Osteocyte (in vitro differentiated cells): ENCODE measurements at places on chromosomes 7 and 10. TPM values are rescaled to one million over a fixed set of nuclear protein-coding genes. Genes with fewer than 3 reads are reported as not detected.
A peak's percentile ranks its signal among the peaks of the same experiment; 100 is the strongest.

- peak; percentile 74 for DNase-seq
Measured at GRCh38 chr7:157150882-157151281, 12.2 kb downstream of the UBE3C start.

The FAM25A gene
- total RNA-seq, result not detected in 2 replicates

DNA sequence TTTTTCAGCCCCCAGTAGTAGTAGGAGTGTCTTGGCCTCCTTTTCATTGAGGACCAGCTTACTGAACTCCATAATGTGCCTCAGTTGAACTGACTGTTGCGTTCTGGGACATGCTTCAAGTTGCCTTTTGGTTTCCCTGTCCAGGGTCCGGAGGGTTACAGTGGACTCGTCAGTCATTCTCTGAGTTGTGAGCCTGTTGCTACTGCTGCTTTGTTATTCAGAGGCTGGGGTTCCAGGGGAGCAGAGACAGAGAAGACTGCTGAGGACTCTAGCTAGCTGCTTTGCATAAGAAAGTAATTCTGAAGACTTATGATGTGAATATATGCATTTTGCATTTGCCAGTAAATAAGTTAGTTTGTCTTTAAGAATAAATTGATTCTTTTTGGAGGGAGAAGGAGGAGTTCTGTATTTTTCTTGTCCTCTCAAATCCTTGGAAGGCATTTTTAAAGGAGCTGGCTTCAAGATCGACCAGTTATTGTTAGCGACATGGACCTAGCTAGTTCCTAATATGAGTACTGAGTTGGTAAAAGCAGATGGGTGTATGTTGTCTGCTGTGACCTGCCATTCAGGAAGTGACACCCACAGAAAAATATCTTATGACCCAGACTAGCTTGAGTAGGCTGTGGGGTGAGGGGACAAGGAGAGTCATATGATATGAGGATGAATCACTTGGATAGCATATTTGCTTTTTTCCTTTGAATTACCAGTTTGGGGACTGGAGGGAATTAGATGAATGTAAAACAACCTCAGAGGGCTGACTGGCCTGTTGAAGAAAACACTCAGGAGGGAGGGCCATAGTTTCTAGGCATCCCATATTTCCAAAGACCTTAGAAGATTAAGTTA is 8.3 kb downstream of the PI4K2A start:
- DNase-seq, result no peak

- no peak for DNase-seq
Measured at GRCh38 chr10:63862860-63863259, 341.7 kb downstream of the REEP3 start.

DNA sequence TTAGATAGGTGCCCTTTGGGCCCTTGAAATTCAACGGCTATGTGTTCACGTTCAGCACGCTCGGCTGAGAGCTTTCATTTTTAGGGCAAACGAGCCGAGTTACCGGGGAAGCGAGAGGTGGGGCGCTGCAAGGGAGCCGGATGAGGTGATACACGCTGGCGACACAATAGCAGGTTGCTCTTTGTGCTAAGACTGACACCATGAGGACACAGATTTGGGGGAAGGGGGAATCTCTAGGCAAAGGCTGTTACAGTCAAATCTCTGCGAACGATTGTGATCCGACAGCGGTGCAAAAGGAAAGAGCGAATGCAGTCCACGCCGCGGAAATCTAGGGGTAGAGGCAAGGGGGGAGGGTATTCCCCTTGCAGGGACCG is 667 bp downstream of the KLLN start:
- no peak for DNase-seq

DNA sequence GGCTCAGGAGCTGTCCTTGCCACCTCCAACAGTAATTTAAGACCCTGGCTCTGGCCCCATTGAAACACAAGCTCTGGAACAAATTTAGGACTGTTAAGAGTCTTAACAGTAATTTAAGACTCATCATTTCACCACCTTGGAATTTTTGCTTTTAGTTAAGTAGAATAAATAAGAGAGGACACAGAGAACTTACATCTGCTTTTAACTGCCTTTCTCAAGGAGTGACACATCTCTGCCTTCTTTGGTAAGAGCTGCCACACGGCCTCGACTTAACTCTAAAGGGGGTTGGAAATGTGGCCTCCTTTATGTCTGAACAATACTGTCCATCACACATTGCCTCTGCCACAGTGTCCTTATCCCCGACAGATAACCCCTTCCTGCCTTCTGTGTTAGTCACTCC is 77.9 kb downstream of the HERPUD2 start:
- no peak for DNase-seq

The TLL2 gene
- 0.18 TPM in 1 of 2 replicates, not detected in the other for total RNA-seq

DNA sequence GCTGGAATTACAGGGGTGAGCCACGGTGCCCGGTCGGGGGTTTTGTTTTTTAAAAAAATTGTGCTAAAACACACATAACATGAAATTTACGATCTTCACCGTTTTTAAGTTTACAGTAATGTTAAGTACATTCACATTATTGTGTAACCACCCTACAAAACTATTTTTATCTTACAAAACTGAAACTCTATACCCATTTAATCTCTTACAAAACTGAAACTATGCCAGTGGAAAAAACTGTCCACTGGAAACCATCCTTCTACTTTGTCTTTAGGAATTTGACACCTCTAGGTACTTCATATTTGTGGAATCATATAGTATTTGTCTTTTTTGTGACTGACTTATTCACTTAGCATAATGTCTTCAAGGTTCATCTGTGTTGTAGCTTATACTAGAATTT is 1.0 kb upstream of the PSMC2 start:
- no peak for DNase-seq

GRCh38 chr10:119166564-119166963 is 1.1 kb upstream of the SFXN4 start:
- no peak for DNase-seq

- no peak for DNase-seq
Measured at GRCh38 chr10:4569151-4569550, 256.9 kb upstream of the AKR1E2 start.

The WNT8B gene
- not detected in 2 replicates for total RNA-seq

The HELLS gene
- total RNA-seq, result 22.3 and 23.3 TPM in 2 replicates

- DNase-seq, result no peak
Measured at GRCh38 chr7:34341326-34341725, 316.7 kb upstream of the NPSR1 start.

The STOX1 gene
- 1.3 and 1.6 TPM in 2 replicates for total RNA-seq

DNA sequence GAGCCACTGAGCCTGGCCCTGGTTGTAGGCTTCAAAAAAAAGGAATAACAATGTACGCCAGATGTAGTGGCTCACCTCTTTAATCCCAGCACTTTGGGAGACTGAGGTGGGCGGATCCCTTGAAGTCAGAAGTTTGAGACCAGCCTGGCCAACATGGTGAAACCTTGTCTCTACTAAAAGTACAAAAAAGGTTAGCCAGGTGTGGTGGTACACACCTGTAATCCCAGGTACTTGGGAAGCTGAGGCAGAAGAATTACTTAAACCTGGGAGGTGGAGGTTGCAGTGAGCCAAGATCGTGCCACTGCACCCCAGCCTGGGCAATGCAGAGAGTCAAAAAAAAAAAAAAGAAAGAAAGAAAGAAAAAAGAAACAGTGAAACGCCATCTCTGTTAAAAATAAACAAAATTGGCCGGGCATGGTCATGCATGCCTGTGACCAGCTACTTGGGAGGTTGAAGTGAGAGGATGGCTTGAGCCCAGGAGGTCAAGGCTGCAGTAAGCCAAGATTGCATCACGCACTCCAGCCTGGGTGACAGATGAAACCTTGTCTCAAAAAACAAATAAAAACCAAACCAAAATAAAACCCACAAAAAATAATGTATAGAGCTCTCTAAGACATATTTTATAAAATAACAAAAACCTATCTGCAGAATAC is 4.7 kb upstream of the KLHDC10 start:
- DNase-seq, result peak; percentile 21

DNA sequence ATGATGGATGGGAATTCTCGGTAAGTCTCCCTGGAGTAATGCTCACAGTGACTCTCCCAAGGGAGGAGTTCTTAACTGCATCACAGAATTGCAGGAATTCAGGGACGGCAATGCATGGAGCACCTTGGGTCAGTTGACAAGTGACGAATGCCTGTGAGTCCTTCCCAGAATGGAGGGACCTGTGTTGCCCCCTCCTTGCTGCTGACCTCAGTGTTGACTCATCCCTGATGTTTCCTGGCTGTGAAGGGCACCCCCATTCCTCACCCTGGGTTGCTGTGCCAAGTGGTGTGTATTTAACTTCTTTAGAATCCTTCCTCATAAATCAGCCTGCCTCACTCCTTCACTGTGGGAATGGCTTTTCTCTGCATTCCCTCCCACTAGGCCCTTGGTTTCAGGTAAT is 98.9 kb downstream of the LRMDA start:
- no peak for DNase-seq

DNA sequence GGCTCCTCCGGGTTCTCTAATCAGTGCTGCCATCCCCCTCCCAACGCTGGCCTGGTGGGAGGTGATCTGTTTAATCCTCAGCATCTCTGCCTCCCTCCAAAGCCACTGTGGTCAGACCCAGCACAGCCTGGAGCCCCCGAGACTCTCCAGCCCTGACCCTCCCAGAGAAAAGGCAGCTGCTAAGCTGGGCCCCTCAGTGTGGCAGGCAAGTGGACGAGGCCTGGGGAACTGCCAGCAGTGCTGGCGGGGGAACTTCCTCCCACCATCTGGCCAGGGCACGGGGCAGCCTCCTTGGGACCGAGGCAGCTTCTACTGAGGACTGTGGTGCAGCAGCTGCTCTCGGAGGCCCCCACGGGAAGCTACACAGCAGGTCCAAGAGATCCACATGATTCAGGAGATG is 51.1 kb downstream of the DPYSL4 start:
- no peak for DNase-seq

DNA sequence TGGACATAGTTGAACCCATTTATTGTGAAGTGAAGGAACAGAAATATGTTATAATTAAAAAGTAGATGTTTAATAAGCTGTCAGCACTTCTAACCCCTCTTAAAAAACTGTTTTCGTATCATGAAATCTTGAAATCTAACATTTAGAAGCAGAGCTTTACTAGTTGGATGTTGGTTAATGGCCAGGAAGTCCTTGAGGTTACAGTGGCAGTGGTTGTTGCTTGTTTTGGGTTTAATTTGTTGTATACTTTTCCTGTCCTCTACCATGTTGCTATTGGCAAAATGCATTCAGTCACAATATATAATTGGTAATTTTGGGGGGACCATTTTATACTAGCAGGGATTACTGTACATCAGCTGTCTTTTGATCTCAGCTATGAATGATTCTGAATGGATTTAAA is 60.7 kb downstream of the EXOC4 start:
- DNase-seq, result no peak

DNA sequence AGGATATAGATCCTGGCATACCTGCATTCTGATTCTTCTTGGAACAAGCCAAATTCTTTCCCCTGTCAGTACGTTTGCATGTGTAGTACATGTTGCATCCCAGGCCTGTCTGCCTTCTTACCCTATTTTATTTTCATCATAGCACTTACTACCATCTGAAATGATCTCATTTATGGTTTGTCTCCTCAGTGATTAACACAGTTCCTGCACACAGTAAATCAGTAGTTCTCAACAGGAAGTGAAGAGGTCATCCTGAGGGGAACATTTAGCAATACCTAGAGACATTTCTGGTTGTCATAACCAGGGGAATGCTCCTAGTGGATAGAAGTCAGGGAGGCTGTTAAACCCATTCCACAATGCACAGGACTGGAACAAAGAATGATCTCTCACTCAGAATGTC is 38.2 kb upstream of the SLC26A4 start:
- no peak for DNase-seq

The UPK3B gene
- 1.5 and 2.2 TPM in 2 replicates for total RNA-seq

DNA sequence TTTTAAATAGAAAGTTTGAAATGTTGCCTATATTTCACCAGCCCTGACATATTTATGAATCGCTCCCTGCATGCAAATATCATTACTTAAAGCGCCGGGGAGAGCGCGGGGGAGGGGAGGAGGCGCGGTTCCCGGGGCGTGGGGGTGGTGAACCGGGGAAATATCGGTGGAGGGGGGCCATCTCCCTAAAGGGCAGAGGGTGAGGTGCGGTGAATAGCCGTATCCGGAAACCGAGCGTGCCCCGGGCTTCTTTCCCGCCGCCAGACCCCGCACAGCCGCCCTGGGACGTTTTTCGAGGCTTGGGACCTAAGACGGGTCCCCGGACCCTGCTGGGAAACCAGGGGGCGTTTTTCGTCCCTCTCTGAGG is 6.9 kb upstream of the ZNF503 start:
- DNase-seq, result no peak

The TWIST1 gene
- total RNA-seq, result 53.4 and 58.4 TPM in 2 replicates

DNA sequence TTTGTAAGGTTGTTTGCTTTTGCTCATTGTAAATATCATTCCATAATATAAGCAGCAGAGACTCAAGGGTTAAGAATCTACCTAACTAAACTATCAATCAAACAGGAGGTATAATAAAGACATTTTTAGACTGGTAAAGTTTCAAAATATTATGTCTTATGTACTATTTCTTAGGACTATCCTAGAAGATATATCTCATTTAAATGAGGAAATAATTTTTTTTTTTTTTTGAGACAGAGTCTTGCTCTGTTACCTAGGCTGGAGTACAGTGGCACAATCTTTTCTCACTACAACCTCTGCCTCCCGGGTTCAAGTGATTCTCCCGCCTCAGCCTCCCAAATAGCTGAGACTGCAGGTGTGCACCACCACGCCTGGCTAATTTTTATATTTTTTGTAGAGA is 80.9 kb upstream of the PARD3 start:
- DNase-seq, result no peak

- DNase-seq, result no peak
Measured at GRCh38 chr7:29754874-29755490, 51.3 kb upstream of the WIPF3 start.

- DNase-seq, result no peak
Measured at GRCh38 chr7:88775838-88776237, 16.3 kb downstream of the ZNF804B start.

DNA sequence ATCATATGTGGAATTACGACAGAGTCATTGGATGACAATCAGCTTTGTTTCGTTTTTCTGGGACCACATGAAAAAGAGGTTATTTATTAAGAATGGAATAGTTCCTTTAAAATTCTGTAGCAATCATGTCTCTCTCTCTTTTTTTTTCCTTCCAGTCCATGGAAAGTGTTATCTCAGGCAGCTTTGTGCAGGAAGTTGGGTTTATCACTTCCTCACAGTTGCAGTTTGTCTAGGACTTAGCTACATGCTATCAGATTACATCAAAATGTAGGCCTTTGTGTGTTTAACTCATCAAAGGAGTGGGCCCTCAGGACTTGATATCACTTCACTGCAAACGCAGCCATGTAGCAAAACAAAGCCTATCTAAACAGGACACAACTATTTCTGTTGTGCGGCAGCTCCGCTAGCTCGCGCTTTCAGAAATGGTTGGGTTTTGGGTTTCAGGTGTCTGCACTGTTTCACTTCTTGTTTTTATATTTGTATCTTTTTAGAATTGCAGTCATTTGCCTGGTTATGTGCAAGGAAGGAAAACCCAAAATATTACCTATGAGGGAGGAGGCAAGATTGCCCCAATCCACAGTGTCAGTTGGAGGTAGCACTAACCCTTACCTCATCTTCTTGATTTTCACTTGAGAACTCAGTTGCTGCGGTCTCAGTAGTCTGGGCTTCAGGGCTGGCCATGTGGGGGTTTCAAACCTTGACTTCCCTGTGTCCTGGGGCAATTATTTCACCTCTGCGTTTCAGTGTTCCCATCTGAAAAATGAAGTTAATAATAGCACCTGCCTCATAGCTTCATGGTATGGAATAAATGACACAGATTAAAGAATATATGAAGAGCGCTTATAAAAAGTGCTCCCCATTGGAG is 66.7 kb downstream of the HHEX start:
- no peak for DNase-seq
